RWPE1 (cell line): ENCODE measurements at places on chromosomes 3 and 15.

DNA sequence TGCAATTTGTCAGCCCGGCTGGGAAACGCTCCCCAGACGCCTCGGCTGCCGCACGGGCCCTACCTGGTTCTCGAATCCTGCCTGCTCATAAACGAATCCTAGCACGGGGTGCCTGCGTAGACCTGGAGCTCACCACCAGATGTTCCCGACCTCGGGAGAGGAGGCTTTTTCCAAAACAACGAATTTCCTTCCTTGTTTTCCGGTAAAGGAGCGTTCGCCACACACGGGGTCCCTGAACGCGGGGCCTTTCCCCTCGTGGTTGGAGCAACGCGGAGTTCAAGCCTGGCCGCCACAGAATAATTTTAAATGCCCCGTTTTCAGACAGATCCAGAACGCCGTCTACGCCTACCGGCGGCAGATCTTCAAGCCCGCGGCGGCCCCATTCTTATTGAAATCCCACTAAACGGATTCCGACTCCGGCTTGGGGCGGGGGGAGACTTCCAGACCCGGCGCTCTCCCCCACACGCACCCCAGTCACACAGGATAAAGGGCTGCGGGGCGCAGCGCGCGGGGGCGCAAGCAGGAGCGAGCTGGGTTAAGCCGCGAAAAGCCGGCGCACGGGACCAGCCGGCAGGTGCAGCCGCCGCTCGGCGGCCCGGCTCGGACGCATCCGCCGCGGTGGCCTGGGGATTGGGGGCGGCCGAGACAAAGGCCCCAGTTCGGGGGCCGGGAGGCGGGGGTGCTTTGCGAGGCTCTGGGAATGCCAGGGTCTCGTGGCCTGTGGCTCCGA lies 895 bp downstream of the GATA2 start:
- no peak for DNase-seq

- DNase-seq, result peak; percentile 82
Measured at GRCh38 chr3:94162700-94163099, 99.8 kb downstream of the NSUN3 start.

DNA sequence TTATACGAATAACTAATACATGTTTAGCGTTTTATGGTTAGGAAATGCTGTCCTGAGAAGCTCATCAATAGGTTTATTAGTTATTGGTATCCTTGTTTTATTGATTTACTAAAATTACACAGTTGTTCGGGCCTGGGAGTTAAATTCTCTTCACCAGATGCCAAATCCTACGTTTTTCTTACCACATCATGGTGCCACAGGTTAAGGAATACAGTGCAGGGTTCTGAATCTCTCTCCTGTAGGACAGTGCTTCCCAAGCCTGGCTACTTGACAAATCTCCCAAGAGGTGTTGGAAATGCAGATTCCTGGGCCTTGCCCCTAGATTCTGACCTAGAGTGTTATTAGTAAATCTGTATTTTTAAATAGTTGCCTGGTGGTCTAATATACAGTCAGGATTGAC lies 273.4 kb upstream of the LRRFIP2 start:
- DNase-seq, result no peak

- no peak for DNase-seq
Measured at GRCh38 chr15:100394736-100395440, 53.1 kb upstream of the ADAMTS17 start.

- DNase-seq, result no peak
Measured at GRCh38 chr15:90707489-90707888, 9.7 kb upstream of the BLM start.
